ENCODE measurements at places on chromosomes 5 and 9.

- no peak for DNase-seq
Observed at GRCh38 chr9:124306098-124306735, 48.5 kb downstream of the NEK6 start.

DNA sequence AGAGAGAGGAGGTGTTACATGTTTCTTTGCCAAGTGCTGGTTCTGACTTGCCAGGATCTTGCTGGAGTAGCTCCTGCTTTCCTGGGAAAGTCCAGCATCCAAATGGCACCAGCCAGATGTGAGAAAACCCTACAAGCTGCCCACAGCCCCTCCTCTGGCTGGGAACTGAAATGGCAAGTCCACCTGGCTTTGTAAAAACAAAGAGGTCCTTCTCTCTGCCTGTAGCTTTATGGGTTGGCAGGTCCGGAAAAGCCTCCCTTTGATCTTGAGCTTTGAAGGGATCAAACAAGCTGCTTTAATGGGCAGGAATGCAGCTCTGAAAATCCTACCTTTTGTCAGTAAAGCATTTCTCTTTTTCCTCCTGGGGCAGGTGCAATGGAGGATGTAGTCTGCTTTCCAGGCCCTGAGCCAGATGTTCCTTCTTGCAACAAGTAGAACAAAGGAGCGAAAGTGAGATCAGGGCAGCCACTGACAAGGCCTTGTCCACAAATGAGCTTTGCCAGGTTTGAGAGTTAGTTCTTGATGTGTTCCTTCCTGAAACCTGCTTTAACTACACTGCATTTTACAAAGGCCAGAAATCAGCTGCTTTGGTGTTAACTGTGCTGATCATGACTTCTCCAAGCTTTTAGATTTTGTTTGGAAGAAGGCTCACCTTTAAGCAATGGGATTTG, 456.7 kb downstream of the ZNF608 start:
- DNase-seq: no peak

DNA sequence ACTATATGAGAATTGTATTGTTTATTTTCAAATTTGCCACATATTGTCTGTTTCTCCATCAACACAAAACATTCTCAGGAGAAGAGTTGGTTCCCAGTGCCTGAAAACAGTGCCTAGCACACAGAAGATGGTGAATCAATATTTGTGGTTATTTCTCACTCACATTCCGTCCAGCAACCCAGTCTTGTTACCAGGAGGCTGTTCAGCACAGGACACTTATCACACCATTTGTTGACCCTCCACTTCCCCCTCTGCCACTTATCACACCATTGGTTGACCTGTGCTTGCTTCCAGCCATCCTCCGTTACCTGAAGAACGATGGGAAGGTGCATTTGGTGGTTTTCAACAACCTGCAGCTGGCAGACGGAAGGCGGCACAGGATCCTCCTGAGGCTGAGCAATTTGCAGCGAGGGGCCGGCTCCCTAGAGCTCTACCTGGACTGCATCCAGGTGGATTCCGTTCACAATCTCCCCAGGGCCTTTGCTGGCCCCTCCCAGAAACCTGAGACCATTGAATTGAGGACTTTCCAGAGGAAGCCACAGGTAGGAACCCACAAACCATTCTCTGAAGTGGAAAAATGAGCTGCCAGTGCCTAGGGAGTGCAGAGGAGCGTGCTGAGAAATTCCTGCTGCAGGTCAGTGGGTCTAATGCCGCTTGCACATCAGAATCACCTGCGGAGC, 20.5 kb downstream of the THBS4 start:
- DNase-seq: no peak

DNA sequence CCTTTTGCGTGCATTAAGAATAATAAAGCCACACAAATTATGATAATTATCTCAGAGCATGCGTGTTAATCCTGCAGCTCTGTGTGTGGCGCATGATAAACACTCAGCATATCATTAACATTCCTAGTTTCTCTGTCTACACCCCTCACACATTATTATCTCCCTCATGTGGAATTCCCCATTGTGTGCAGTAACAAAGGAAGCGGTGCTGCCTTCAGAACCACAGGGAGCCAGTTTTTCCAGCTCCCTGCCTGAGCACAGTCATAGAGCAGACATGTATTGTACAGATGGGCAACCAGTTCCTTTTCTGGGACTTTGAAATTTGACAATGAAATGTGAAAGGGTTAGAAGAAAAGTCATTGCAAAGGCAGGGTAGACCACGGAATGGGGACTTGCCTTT, 1365.5 kb upstream of the CDH9 start:
- no peak for DNase-seq

GRCh38 chr5:145887976-145888574, 15.3 kb upstream of the GRXCR2 start:
- peak; percentile 85 for DNase-seq

GRCh38 chr9:108273988-108274387, 581.8 kb downstream of the ACTL7B start:
- no peak for DNase-seq

GRCh38 chr5:72770266-72770665, 46.2 kb upstream of the TNPO1 start:
- DNase-seq: no peak

GRCh38 chr5:102832445-102832844, 77.3 kb downstream of the PAM start:
- DNase-seq: no peak

DNA sequence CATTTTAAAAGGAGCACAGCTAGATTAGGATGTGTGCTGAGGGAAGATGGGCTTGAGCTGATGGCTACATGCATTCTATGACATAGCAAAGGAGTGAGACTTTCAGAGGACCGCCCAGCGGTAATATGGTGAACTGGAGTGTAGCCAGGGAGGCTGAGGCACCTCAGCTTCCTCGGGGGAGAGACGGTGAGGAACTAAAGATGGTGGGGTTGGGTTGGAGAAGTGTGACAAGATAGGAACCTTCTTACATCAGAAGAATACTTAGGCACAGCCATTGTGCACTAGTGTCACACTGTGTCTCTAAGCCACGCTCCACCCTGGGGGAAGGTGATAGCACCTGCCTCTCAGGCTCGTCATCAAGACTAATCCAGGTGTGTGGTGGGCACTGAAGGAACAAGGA, 118.0 kb upstream of the IRX2 start:
- no peak for DNase-seq

DNA sequence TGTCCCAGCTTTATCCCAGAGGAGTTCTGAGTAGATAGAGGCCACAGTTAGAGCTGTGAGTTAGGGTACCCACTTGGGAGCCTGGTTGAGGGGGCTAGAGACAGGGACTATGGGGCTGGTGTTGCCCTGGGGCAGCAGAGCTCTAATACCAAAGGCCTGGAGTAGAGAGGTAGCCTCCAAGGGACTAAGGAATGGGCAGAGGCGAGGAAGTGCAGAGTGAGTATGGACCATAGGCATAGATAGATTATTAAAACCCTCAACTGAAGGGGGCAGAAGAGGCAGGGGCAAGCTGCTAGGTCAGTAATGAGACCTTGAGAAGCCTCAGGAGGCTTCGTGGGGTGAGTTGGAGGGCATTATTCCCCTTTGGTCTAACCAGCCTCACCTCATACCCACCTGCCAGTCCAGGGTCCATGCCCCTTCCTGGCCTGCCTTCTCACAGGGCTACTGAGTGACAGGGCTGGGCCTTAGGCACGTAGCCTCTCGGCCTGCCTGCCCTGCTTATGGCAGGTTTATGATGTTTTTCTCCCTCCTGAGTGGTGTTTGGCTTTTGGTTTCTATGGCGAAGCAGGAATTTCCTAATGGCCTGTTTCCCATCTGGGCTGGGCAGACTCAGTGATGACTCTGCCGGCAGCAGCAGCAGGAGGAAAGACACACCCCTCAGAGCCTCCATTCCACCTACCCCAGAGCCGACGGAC, 8.0 kb downstream of the PDLIM4 start:
- no peak for DNase-seq

DNA sequence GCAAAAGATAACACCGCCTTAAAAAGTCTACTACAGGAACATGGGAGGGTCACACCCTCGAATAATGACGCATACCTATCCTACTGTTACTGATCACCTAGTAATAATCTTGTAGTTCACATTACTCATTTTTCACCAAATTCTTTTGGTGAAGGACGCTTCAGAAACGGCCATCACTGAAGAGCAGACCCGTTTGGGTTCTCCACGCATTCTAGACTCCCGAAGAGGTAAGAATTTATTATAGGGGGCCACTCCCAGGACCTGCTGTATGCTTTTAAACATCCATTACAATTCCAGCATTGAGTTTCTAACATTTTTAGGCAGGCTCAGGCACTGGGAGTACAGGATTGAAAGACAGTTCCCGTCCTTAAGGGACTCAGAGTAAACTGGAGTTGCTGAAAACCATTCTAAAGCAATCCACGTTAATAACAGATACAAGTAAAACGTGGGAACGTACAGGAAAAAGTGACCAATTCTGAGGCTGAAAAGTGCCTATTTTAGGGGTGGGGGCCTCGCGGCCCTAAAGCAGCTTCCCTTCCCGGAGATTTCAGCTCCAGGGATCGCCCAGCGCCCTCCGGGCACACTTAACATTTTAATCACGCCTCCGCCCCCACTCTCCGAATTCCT, at the start of gene FER:
Gene FER, plus strand, starts transcription at position 124 of the 627 bp plus-strand sequence. CDS start 50,286 bp downstream, outside the sequence.
- DNase-seq: peak; percentile 90

- no peak for DNase-seq
Observed at GRCh38 chr9:36749461-36749860, 176.8 kb downstream of the MELK start.

DNA sequence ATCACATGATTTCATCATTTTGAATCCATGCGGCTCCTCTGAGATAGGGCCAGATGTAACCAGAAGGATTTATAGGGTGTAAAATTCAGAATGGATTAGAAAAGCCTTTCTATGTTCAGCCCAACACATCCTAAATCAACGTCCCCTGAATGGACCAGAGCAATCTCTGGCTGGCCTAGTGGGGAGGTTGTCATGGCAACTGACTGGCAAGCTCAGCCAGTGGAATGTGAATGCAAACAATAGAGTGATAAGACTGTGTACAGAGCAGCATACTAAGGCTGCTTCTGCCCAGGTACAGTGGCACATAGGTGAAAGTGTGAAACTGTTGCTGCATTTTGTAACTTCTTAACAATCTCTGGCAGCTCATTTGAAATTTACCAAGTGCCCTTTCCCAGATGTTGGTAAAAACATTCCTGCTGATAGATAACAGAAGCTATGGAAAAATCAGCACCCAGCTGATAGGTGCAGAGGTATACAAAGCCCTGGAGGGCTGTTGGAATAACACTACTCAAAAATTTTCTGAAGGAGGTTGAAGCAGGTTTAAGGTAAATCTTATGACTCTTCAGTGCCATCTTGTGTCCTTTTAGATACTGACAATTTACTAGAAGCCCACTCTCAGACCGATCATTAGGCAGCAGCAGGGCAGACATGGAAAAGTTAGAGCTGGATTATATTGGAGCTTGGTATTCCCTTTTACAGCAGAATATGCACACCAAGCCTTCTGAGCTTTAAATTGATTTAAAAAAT, 267.2 kb downstream of the RAB3C start:
- DNase-seq: peak; percentile 78

DNA sequence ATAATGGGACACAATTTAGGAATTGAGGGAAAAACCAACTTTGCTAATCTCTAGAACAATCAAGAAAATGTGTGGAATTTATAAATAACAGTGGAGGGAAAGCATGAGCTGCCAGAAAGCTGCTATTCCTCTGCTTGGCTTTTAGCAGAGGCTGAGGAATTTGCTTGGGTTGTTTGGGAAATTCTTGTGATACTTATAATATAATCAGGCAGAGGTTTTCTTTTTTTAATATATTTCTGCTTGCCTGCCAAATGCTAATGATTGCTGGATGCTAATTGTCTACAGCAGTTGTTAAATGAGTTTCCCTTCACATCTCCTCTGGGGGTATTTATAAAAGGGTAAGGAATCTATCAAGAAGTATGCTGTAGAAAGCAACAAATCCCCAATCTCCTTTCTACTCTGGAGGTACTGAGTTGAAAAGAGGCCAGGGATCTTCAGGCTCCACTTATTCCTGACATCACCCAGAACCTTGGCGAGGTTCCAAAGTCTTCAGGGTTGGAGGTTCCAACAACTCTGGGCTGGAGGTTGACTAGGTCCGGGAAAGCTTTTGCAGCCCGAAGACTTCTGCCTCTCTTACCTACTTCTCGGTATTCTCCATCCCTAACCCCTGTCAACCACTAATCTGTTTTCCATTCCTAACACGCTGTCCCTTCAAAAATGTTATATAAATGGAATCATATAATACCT, 60.4 kb upstream of the TMED7 start:
- DNase-seq: no peak

DNA sequence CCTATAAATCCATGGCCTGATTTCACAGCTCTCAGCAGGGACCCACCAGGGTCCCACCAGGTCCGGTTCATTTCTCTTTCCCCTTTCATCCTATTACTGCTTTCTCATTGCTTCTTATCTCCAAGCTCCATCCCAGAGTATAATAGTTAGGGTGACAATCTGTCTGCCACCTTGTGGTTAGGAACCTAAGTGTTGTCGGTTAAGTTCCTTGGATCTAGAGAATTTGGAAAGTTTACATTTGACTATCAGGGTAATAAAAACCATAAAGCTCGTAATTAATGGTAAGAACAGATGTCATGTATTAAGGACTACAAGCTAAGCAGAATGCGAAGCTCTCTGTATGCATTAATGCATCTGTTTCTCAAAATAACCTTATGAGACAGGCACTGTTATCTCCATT, 259.1 kb downstream of the SH3GL2 start:
- DNase-seq: peak; percentile 13

DNA sequence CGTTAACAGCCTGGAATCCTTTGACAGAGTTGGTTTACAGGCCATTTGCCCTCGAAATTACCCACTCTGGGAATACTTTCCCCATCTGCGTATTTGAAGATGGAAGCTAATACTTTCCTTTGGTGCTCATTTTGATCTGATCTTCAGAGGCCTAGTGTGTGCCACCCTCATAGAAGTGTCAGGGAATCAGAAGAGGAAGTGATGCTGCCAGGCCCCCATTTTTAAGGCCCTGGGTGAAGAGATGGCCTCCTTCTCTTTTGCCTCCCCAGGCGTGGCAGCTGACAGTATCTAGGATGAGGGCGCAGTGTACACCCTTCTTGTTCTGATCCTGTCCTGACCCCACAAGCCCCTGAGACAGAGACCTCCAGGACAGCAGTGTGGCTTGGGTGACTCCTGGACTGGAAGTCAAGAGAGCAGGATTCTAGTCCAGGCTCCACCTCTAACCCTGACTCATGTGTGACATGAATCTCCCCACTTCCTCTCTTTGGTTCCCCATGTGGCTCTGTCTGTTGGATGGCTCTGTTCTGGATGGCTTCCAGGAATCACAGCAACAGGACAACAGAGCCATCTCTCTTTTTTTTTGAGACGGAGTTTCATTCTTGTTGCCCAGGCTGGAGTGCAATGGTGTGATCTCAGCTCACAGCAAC, 27.8 kb downstream of the CSF1R start:
- DNase-seq: peak; percentile 72

- no peak for DNase-seq
Observed at GRCh38 chr5:58365791-58366190, 94.1 kb downstream of the PLK2 start.

Measured in hematopoietic multipotent progenitor cell treated with erythropoietin and hydrocortisone succinate and interleukin-3 and kit ligand, for 6 days (in vitro differentiated cells).